ENCODE measurements at places on chromosomes 4 and X.

- no peak for DNase-seq
Observed at GRCh38 chr4:40564815-40565483, 64.7 kb downstream of the RBM47 start.

- DNase-seq = no peak
Observed at GRCh38 chr4:102627831-102628523, 126.8 kb downstream of the NFKB1 start.

DNA sequence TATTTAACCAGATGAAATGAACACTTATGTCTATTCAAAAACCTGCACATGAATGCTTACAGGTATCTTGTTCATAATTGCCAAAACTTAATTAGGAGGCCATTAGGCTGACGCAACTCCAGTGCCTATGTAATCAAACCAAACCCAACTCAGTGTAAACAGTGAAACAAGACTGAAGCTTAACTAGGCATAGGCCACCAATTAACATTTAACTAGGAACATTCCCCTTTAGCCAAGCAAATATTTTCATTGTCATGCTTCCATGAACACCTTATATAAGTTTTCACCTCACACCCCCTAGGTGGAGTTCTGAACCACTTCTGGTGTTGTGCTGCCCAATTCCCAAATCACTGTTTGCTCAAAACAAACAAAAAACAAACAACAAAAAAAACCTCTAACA, 686.0 kb downstream of the STPG2 start:
- DNase-seq = no peak

DNA sequence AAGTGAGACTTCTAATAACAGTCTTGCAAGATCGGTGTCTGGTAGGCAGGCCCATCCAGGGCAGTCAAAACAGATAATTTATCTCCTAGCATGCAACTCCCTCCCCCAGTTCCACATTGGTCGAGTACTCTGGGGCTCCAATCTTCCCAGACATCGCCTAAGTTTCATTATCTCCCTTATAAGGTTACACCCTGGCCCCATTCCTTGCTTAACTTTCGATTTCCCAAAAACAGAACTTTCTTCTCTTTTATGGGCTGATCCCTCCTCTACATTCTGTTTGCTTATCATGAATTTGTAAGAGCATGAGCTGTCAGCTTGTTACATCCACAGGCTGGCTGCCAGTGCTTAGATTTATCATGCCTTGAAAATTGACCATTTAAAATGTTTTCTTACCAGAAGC, 471.3 kb downstream of the TECRL start:
- no peak for DNase-seq

DNA sequence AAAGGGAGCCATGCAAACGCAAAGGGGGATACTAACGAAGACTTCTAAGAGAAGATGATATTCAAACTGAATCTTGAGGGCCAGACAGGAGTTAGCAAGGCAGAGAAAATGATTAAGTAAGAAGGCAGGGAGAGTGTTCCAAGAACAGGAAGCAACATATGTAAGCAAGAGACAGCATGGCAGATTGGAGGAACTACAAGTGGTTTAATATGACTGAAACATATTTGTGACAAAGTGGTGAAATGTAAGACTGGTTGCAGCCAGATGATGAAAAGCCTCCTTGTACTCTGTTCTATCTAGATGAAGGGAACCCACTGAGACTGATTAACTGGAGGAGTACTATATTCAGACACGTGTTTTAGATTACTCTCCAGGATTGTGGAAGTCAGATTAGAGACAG, 116.6 kb upstream of the DIAPH2 start:
- DNase-seq = no peak

GRCh38 chr4:91222014-91222413, 1081.8 kb upstream of the GRID2 start:
- no peak for DNase-seq

DNA sequence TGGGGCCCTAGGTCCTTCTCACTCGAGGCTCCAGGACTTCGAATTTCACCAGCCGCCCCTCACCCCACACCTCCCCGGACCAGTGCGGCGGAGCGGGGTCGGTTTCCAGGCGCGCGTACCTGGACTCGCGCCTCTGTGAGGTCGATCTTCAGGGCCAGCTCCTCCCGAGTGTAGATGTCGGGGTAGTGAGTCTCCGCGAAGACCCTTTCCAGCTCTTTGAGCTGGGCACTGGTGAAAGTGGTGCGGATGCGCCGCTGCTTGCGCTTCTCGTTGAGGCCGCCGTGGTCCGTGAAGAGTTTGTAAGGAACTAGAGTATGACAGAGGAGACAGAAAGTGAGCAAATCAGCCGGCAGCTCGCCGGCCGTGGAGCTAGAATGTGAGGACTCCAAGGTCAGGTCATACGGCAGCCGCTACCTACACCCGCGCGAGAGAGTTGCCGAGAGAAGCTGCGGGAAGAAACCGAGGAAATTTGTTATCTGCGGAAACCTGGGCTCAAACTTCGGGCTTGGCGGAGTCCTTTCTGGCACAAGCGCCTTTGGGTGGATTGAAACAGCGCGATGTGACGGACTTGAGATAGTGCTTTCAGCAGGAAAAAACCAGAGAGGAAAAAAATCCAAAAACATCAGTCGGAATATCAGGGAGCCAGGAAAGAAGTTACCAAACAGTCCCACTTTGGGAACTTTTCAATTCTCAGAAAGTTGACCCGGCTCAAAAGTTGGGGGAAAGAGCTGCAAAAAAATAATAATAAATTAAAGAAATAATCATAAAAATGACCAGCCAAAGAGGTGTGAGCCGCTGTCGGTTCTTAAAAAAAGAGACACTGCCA, 1.1 kb downstream of the PHOX2B start:
- no peak for DNase-seq

DNA sequence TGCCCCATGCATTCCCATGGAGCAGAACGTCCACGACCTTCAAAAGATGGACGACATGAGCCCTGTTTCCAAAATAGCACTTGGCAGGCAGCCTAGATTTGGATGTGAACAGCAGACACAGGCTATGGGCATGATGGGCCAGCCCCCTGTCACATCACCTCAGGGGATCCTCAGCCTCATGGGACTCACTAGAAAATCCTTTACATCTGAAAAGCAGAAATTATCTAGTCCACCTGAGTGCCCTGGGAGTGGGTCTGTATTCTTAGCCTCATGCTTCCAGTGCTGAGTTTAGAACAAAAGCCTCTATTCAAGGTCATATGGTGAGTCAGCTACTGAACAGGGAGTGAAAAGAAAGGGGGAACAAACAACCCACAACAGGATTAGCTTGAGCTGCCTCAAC, 35.8 kb downstream of the GRIA3 start:
- DNase-seq = no peak

GRCh38 chrX:73267206-73267605, 52.6 kb upstream of the NAP1L2 start:
- DNase-seq = no peak

- no peak for DNase-seq
Observed at GRCh38 chrX:8841911-8842310, 40.7 kb upstream of the FAM9A start.

- DNase-seq = no peak
Observed at GRCh38 chr4:52655506-52655905, 3.6 kb downstream of the USP46 start.

DNA sequence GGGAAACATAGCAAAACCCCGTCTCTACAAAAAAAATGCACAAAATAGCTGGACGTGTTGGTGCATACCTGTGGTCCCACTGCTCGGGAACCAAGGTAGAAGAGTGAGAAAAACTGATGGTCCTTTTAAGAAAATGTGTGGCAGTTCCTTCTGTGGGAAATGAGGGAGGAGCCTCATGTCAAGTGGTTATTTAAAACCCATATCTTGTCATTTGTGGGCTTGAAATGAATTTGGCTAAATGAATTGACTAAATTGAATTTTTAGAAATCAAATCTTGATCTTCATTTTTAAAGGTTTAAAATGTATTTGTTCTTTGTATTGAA, 16.2 kb upstream of the LAMP2 start:
- no peak for DNase-seq

DNA sequence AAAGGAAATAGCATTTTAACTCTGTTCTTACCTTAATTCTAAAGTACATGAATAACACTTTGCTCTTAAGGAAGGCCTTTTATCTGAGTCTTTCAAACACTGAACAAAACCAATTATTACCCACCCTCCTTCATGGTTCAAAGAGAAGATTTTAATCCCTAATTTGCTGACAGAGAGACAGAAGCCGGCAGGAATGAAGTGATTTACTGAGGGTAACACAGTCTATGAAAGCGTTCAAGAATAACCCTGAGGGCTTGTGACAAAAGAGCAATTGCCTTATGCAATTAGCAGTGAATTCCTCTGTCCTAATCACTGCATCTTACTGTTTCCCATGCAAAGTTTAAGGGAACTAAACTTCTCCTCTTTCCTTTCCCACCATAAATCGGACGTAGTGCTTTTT, 144.1 kb downstream of the PACRGL start:
- no peak for DNase-seq

GRCh38 chrX:44937606-44938005, 64.6 kb downstream of the KDM6A start:
- no peak for DNase-seq

GRCh38 chr4:163284304-163284703, 48.1 kb downstream of the NPY1R start:
- DNase-seq = no peak

DNA sequence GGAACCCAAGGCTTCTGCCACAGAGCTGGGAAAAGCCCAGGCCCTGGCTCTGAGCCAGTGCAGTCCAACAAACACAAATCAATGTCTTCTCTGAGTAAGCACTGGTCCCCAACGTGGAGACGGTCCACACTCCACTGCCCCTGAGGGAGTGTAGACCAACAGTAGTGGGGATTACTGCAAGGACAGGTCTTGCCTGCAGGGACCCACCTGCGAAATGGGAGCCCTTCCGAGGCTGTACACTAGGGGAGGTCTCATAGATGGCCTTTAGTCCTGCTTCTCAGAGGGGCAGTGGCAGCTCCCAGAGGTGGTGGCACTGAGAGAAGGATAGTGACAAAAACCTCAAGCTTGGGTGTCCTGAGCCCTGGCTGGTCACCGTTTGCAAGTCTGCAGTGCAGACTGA, 19.5 kb downstream of the ENPP6 start:
- DNase-seq = no peak

DNA sequence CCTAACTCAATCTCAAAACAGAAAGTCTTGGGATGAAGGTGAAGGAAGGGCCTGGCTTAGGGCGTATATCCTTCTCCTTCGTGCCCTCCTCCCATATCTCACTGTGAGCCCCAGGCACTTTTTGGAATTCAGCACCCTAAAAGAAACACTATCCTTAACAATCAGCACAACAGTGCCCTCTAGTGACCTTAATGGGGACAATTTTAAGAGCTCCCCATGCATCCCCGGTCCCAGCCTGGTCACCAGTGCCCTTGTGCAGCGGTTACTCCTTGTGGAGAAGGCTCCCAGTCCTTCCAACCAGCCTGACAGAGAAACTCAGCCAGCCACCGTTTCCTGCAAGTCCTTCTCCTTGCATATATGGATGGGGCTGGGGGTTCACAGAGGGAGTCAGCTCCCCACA, 4.2 kb downstream of the PAK3 start:
- DNase-seq = no peak

DNA sequence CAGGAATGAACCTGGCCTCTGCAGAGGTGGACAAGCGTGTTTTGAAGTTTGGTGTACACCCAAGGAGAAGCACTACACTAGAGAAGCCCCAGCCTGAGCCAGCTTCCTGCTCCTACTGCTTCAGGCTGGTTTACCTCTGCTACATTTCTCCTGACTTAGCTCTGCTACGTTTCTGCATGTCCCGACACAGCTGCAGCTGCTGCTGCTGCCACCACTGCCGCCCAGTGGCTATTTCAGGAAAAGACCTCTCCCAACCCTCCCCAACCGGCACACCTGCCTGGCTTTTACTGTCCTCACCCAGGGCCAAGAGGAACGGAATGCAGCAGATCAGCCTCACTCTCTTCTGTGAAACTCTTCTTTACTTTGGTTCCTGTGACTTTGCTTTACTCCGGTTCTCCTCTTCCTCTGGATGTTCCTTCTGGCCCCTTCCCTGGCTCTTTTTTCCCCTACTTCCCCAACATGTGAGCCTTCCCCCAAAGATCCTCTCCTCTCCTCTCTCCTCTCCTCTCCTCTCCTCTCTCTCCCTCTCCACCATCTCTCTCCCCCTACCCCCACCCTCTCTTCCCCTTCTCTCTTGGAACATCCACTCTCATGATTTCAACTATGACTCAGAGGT, 3.1 kb upstream of the P2RY4 start:
- peak; percentile 6 for DNase-seq

GRCh38 chrX:13066391-13066790, 22.0 kb upstream of the FAM9C start:
- no peak for DNase-seq

DNA sequence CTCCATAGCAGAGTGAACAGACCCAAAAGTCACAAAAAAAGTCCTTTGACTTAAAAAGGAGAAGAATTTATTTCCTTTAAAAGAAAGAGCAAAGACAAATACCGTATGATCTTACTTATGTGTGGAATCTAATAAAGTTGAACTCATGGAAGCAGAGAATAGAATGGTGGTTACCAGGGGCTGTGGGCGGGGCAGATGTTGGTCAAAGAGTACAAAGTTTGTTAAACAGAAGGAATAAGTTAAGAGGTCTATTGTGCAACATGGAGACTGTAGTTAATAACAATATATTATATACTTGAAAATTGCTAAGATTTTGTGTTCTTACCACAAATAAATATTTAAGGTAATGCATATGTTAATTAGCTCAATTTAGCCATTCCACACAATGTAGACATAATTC, 173.3 kb upstream of the S100G start:
- DNase-seq = no peak

DNA sequence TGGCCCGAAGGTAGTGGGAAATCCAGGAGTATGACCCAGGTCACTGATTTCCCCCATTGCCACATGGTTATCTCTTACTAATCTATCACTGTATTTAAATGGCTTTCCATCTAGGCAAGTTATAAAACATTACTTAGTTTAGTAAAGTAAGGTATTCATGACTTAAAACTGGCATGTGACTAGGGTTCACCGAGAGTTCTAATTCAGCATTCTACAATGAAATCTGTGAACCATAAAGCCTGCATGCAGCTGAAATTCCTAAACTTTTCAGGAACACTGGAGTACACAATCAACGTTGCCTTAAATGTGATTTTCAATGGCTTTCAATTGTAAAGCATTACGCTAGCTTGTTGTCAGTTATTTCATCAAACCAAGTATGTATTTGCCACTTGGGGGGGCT, 22.7 kb upstream of the PRPS2 start:
- DNase-seq = no peak

DNA sequence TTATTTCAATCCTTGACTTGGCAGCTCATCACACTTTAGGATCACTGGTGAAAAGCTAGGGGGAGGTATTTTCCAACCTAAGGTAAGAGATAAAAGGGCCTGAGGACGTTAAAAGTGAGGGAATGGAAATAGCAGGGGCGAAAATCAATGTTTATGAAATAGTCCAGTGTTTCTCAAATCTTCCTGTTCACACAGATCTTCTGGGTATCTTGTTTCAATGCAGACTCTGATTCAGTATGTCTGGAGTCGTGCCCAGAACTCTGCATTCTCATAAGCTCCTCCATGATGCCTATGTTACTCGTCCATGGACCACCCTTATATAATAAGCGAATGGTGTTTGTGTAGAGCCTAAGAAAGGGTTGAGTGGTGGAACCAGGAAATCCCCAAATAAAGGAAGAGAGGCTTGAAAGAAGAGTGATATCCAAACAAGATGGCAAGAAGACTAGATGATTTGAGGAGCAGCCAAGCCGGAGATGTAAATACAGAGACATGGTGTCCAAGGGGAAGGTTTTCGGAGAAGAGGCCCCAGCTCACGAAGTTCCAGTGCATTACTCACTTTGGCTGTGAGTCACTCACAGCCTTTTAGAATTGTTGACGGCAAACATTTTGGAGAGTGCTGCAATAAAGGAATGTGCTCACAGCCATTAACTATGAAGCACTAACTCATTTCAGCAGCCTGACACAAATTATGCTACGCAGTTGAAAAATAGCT, 215.6 kb upstream of the PPARGC1A start:
- no peak for DNase-seq

Data from stimulated activated CD8-positive, alpha-beta memory T cell treated with anti-CD3 and anti-CD28 coated beads, Interleukin-7, amount 100 ng/mL, for 48 hours (primary cell).